ENCODE measurements at places on chromosomes 3 and 15.

DNA sequence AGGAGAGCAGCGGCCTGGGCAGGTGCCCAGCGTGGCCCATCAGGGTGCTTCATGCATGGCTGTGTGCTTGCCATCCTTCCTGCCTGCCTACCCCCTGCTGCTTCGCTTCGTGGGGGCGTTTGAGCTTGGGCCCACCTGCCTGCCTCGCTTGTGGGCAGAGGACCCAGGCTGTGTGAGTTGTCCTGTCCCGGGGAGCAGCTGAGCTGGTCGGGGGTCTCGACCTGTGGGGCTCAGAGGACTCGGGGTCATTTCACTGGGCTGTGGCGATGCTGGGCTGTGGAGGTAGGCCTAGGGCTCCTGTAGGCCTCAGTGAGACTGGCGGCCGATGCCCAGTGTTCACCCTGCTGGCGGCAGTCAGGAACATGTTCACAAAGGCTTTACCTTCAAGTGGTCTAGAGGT, 12.1 kb upstream of the STAB1 start:
- DNase-seq: no peak

DNA sequence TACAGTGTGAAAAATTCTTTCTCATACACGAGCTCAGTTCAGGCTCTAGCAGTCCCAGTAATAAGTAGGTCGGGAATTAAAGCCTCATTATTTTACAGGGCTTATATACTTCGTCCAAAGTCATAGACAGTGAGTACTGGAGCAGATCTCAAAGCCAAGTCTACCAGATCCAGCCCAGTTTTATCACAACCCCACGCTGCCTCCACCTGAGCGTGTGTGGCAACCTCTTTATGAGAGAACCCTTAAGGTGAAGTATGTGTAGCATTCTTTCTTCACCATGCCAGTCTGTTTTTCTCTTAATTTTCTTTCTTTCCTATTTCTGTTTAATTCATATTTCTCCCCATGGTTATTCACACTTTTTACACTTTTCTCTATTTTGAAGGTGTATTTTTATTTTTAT, 574.6 kb upstream of the ARPP21 start:
- DNase-seq: no peak

GRCh38 chr3:152549263-152549662, 280.5 kb downstream of the MBNL1 start:
- DNase-seq: no peak

DNA sequence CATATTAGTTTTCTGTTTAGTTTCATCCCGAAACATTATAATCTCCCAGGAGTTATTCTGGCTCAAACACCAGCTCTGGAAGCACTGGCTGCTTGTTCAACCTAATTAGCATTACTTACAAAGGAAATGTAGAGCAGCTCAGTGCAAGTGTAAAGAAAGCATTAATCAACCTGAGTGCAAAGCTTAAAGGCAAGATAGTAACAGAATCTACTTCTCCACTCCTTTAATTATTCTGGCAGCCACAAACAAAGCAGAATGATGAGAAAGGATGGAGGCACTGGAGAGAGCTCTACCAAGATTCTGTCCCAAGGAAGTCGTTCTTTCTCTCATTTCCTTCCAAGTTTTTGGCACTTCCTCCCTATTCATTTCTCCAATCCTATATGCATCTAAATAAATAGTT, 1384.0 kb downstream of the ZPLD1 start:
- no peak for DNase-seq

GRCh38 chr15:37028625-37029296, 71.6 kb downstream of the MEIS2 start:
- no peak for DNase-seq

DNA sequence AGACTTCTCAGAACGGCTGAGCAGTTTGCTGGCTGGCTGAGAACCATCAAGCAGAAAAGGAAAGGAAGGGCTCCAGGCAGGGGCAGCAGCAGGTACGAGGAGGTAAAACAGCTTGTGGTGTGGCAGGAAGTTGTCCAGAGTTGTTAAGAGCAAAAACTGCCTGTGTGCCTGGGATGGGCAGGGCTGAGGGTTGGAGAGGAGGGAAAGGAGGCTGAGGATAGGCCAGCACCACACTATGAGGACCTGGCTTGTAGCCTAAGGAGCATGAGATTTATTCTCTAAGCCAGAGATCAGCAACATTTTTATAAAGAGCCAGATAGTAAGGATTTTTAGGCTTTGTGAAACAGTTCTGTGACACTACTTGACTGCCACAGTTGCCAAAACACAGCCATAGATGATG, 8.0 kb downstream of the IGSF10 start:
- DNase-seq: no peak

- no peak for DNase-seq
These were observed 577.8 kb downstream of the PYDC2 start for GRCh38 chr3:192038726-192039125.

GRCh38 chr3:156459434-156459833, 95.5 kb downstream of the SSR3 start:
- DNase-seq: no peak

DNA sequence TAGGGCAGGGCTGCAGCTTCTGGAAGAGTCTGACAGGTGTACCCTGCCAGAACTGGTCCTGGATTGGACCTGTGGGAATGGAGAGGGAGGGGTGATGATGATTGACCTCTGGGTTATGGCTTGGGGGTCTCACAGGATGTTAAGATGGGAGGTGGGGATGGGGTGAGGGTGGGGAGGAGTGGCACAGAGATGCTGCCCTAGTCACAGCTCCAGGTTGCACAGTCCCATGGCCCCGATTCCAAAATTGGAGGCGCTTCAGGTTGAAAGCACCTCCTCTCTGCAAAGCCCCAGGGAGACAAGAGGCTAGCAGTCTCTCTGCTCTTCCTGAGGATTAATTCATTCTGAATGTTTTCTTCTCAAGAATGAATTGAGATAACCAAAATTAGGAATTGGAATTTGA, 101.4 kb downstream of the FAM43A start:
- DNase-seq: no peak

Data from stimulated activated CD8-positive, alpha-beta memory T cell treated with anti-CD3 and anti-CD28 coated beads, Interleukin-15, amount 100 ng/mL, for 1 hour (primary cell).